ENCODE measurements at places on chromosomes 3 and 15.

GRCh38 chr3:33538678-33539339 is 98.6 kb upstream of the UBP1 start:
- no peak for DNase-seq

- no peak for DNase-seq
These were observed 206.7 kb upstream of the TBC1D5 start for GRCh38 chr3:17949101-17949500.

DNA sequence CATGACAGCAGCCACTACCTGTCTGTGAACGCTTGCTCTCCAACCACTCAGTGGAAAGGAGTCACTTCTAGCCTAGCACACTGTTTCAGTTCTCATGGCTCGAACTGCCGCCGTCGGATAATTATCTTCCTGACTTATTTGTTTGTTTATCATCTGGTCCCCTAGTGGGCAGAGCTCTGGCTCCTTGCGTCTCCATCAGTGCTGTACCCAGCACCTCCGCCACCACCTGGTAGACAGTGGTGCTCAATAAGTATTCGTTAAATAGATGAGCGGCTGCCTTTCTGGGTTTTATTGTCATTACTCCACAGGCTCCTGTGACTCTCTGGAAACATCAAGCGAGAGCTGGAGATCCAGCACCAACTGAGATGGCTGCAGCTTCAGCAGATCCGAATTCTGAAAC is 297.5 kb downstream of the NTRK3 start:
- DNase-seq = no peak

- DNase-seq = no peak
These were observed 19.0 kb downstream of the CMTM7 start for GRCh38 chr3:32410367-32411246.

- no peak for DNase-seq
These were observed 4.8 kb downstream of the OSBPL10 start for GRCh38 chr3:31976302-31976701.

- no peak for DNase-seq
These were observed 79.8 kb upstream of the ZPLD1 start for GRCh38 chr3:102354818-102355515.

- no peak for DNase-seq
These were observed 307.2 kb downstream of the KCNH8 start for GRCh38 chr3:19455546-19455945.

- no peak for DNase-seq
These were observed 173.2 kb downstream of the THSD4 start for GRCh38 chr15:71288348-71288955.

DNA sequence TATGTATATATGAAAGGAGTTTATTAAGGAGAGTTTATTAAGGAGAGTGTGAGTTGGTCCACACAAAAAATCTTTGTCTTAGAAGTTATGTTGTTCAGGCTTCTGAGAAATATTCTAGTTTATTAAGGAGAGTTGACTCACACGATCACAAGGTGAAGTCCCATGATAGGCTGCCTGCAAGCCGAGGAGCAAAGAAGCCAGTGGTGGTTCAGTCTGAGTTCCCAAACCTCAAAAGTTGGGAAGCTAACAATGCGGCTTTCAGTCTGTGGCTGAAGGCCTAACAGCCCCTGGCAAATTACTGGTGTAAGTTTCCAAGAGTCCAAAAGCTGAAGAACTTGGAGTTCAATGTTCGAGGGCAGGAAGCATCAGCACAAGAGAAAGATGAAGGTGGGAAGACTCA is 42.4 kb upstream of the DAZL start:
- no peak for DNase-seq

- DNase-seq = peak; percentile 3
These were observed 31.7 kb downstream of the PSTPIP1 start for GRCh38 chr15:77026501-77027110.

DNA sequence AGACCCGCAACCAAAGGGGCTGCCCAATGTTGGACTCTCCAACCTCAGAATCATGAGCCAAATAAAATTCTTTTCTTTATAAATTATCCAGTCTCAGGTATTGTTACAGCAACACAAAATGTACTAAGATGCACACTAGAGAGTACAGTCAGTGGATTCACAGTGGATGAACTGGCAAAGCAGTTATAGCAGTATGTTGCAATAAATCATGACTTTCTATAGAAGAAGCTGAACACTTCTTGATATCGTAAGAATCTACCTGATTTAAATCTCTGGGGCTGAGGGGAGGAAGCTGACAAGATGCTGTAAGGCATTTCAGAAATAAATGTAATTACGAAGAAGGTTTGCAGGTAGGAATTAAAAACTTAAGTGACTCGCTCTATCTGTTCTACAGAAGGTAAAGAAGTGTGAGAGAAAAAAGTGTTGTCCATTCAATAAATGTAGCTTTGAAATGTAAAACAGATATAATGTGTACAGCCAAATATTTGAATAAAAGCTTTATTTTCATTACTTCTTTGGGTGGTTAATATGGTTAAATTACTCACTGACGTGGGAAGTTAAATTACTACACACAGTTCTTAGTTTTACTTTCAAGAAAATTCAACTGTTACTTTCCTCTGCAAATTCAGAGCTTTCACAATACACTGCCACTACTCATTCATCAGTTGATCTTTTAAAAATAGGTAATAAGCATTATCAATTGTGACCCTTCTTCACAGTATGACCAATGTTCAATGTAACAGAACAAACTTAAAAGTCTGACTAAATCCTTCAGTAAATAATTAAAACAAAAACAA is 439.1 kb downstream of the SHQ1 start:
- DNase-seq = no peak

- DNase-seq = no peak
These were observed 2.9 kb upstream of the NDN start for GRCh38 chr15:23690015-23690414.

DNA sequence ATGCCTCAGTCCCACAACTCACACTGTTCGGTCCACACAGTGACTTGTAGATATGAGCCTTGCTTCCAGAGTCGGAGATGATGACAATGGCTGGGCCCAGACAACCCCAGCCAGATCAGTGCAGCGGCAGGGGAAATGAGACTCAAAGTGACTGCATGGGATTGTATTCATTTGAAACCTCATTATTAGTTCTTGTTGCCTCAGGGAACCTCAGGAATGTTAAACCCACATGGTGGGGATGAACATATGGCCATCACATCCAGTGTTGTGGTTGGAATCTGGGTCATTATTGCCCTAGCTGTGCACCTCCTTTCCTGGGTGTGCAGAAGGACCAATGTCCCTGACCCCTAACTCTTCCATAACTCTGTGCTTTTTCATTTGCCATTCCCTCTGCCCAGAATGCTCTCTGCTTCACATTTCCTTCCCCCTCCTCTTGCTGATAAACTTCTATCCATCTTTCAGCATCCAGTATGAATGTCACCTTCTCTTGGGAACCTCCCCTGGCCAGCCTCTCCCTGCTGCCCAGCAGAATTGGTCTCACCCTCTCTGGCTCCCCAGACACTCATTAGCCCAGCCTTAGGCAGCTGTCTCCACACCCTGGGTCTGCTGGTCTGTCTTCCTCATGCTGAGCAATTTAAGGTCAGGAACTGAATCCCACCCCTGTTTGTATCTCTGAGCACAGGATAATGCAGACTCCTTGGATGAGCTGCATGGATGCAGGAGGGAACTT is 67.0 kb upstream of the TNFAIP8L3 start:
- no peak for DNase-seq

DNA sequence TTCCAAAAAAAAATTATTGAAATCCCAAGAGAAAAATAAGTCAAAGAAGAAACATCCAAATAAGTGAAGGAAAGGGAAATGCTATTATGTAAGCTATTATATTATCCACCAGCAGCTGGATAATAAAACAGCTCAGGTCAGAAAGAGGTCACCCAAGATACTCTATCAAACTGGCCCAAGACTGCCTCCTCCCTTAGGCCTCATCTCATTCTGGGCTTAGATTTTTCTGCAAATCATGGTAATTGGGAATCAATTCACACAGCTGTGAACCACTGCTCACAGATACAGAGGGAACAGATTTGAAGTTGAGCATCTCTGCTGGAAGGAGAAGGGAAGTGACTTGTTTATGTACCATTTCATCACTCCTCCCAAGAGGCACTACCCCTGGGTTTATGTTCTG is 294.6 kb upstream of the DPPA4 start:
- DNase-seq = no peak

DNA sequence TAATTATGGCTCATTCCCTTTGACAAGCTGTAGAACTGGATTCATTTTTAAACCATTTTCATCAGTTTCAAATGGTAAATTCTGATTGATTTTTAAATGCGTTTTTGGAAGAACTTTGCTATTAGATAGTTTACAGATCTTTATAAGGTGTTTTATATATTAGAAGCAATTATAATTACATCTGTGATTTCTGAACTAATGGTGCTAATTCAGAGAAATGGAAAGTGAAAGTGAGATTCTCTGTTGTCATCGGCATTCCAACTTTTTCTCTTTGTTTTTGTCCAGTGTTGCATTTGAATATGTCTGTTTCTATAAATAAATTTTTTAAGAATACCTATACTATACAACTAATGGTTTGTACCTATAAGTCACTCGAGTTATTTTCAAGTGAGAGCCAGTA is 62.7 kb downstream of the PXYLP1 start:
- no peak for DNase-seq

DNA sequence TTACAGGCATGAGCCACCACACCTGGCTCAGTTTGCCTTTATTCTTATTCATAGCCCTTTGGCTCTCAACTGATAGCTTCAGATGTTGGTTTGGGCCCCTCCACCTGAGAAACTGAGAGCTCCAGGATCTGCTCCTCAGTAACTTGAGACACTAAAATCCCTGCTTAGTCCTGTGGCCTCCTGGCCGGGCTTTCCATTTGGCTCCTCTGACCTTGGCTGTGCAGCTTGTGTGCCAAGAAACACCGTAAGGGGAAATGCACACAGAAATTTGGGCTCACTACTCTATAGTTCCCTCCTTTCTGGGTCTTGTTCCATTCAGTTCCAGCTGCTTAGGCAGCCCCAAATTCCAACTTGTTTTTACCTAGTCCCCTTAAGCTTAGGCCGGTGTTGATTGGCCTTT is 24.9 kb downstream of the NIPA2 start:
- no peak for DNase-seq

All from activated naive CD4-positive, alpha-beta T cell treated with anti-CD3 and anti-CD28 coated beads, Interleukin-2, amount 50 U/mL, for 16 hours (primary cell).